Left lung (tissue), 14 donors: ENCODE measurements at places on chromosomes 1 and 21.

GRCh38 chr1:234821840-234822239 lies 211.9 kb upstream of the IRF2BP2 start:
- no peak for DNase-seq

GRCh38 chr21:38920631-38921398 lies 115.1 kb downstream of the ETS2 start:
- DNase-seq, result no peak

DNA sequence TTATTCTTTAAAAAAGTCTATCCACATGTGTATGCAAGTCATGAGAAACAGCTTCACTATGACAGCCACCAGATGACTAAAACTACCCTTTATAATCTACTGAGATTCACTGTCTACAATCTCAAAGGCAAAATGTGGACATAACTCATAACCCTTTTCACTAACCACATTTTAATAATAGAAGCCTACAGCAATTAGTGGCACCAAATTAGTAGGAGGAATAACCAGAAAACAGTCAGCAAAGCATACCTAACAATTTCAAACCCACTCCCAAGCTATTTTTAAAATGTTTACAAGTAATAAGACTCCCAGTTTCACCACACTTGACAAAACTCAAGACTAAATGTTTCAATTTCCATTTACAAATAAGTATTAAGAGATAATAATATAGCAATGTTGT lies 442.9 kb downstream of the PTPRC start:
- no peak for DNase-seq

DNA sequence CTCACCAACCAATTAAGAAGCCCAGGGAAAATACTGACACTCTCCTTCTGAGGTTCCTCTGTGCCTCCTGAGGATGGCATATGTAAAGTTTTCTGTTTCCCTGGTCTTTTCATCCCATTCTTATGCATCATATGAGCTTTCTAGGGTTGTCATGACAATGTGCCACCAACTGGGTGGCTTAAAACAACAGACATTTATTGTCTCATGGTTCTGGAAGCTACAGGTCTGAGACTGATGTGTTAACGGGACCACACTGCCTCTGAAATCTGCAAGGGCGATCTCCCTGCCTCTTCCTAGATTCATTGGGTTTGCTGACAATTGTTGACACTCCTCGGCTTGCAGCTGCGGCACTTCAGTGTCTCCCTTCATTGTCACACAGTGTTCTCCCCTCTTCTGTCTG lies 308.4 kb downstream of the RGS7 start:
- no peak for DNase-seq

DNA sequence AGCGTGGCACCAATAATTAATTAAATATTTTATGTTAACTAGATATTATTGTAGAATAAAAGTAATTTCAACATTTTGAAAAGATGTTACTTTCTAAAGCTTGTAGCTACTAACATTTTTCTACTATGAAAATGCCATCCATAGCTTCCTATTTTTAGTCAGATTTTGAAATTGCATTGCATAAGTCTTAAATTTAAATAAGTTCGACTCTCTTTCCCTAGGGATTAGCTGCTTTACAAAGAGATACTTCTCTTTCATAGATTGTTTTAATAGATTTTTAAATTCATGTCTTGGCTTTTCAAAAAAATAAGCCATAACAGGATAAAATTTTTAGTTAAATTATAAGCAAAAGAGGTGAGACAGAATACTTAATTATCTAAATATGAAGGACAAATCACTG lies 1279.6 kb downstream of the KCNT2 start:
- no peak for DNase-seq

GRCh38 chr1:243754348-243754747 lies 95.7 kb downstream of the AKT3 start:
- peak; percentile 49 for DNase-seq

GRCh38 chr1:168689726-168690602 lies 39.0 kb downstream of the DPT start:
- no peak for DNase-seq

GRCh38 chr1:16387201-16388188 lies 20.5 kb downstream of the SZRD1 start:
- no peak for DNase-seq

DNA sequence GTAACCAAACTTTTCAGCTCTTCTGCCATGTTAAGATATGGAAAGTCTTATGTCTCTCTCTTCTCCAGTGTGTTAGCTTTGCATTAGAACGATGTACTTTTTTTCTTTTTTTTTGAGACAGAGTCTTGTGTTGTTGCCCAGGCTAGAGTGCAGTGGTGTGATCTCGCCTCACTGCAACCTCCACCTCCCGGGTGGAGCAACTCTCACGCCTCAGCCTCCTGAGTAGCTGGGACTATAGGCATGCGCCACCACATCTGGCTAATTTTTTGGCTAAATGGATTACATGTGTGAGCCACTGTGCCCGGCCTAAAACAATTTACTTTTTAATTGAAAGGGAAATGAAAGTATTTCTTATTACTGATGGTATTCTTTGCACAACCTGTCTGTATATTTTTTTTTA lies 35.8 kb downstream of the SPEN start:
- DNase-seq, result no peak

DNA sequence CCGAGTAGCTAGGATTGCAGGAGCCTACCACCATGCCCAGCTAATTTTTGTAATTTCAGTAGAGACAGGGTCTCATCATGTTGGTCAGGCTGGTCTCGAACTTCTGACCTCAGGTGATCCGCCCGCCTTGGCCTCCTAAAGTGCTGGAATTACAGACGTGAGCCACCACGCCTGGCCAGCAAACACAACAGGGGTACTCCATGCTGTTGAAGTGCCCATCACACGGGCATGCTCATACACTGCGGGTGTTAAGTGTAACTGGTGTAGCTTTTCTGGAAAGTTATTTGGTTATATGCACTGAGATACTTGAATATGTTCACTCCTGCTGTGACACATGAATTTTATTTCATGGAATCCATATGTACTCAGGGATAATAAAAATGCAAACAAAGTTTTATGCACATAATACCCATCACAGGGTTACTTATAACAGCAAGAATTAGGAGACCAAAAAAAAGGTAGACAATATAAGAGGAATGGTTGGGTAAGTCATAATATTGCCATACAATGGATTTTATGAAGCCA lies 9.2 kb downstream of the SRSF4 start:
- DNase-seq, result no peak

DNA sequence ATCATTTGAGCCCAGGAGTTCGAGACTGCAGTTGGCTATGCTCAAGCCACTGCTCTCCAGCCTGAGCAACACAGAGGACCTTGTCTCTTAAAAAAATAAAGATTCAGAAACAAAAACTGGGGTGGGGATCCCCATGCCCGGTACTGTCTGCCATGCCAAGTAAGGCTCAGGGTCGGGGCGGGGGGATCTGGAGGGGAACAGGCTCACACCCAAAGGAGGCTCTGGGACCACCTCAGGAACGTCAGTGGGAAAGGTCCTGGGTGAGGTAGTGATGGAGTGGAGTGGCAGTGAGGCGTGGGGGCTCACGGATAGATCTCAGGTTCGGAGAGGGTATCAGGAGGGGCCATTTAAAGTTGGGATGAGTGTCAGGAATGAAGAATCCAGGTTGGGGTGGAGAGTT lies 765 bp upstream of the S100A4 start:
- DNase-seq, result no peak

DNA sequence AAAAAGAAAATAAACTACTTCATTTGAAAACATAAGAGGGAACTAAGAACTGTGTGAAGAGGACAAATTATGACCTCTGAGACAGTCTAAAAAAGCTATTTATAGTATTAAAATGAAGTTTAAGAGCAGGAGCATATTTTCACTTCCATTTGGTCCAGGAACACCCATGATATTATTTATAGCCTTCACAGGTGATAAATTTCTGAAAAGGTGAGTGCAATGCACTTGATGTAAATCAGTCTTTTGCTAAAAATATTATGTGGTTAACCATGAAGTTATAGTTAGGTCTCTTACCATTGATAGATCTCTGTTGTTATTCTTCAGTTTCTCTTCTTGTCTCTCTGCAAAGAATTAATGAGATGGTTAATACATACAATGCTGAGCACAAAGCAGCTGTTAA lies 14.7 kb downstream of the TMCO1 start:
- DNase-seq, result no peak

GRCh38 chr1:46757247-46757955 lies 38.5 kb upstream of the EFCAB14 start:
- DNase-seq, result peak; percentile 59

DNA sequence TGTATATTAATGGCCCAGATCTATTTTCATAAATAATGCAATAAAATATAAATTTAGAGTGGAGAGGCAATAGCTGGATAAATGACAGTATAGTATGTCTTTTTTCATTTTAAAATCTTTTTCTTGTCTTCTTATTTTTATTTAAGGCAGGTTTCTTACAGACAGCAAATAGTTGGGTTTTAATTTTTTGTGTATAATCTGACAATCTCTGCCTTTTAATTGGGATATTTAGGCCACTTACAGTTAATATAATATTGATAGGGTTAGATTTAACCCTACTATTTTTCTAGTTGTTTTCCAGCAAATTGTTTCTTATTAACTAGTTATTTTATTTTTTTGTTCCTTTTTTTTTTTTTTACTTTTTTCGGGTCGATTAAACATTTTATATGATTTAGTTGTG lies 23.3 kb upstream of the KCTD3 start:
- no peak for DNase-seq

- DNase-seq, result no peak
Observed at GRCh38 chr1:239250353-239251035, 135.9 kb upstream of the CHRM3 start.

- DNase-seq, result no peak
Observed at GRCh38 chr1:107153014-107153413, 12.2 kb downstream of the NTNG1 start.

- DNase-seq, result no peak
Observed at GRCh38 chr21:17514124-17514845, 1.4 kb downstream of the CXADR start.

- DNase-seq, result peak; percentile 58
Observed at GRCh38 chr1:209326831-209327230, 256.7 kb upstream of the CAMK1G start.

- peak; percentile 89 for DNase-seq
Observed at GRCh38 chr1:20493839-20494608, 8.0 kb upstream of the CAMK2N1 start.

DNA sequence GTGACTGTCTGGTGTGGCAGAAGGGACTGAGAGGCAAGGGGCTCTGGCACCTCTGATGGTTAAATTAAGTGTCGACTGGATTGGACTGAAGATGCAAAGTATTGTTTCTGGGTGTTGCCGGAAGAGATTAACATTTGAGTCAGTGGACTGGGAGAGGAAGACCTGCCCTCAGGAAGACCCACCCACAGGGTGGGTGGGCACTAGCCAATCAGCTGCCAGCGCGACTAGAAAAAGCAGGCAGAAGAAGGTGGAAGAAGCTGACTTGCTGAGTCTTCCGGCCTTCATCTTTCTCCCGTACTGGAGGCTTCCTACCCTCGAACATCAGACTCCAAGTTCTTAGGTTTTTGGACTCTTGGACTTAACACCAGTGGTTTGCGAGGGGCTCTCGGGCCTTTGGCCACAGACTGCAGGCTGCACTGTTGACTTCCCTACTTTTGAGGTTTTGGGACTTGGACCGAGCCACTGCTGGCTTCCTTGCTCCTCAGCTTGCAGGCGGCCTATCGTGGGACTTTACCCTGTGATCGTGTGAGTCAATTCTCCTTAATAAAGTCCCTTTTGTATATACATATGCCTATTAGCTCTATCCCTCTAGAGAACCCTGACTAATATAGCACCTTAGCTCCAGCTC lies 79.6 kb downstream of the KAZN start:
- DNase-seq, result no peak

DNA sequence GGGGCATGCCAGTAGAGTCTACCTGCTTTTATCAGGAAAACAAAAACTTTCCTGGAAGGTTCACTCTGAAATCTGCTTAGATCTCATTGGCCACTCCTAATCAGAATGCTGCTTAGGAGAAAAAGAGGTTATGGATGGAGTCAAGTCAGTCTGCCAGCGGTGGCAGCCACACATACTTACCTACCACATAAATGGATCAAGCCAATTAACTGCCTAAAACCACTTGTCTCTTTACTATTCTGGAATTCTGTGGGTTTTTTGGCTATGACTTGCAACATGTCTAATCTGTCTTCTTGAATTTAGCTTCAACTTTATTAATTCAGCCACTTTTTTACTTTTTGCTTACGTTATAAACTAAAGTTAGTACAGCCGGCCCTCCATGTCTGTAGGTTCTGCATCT lies 140.2 kb upstream of the SERTAD4 start:
- DNase-seq, result no peak

DNA sequence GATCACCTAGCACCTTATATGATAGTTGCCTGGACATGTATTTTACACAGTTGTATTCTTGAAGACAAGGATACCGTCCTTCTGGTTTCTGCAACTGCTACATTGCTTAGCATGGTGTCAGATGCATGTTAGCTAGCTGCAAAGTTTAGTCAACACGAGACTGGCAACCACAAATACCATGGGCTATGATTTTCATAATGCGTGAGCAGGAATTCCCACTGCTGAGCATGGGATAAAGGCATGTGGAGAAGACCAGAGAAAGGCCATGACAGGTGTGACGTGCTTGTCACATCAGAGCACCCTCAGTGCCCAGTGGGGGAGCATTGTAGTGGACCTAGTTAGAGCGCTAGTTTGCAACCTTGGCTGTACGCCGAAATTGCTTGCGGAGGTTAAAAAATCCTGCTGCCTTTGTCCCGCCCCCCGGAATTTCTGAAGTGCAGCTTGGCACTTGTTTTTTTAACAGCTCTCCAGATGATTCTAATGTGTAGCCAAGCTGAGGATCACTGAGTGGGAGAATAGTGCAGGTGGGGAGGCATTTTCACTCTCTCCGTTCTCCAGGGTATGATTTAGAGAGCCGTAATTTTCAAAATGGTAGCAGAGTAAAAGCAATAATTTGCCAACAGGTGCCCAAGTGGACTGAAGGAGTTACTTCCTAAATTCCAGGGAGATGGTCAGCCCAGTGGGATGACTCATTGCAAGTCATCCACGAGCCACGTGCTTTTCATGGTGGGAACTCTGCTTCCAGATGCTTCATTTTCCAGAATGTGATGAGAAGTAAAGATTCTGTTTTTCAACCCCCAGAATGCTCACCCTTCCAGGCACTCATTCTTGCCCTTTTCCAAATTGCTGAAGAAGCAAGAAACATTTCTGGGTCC lies 81.0 kb downstream of the CNIH3 start:
- no peak for DNase-seq

DNA sequence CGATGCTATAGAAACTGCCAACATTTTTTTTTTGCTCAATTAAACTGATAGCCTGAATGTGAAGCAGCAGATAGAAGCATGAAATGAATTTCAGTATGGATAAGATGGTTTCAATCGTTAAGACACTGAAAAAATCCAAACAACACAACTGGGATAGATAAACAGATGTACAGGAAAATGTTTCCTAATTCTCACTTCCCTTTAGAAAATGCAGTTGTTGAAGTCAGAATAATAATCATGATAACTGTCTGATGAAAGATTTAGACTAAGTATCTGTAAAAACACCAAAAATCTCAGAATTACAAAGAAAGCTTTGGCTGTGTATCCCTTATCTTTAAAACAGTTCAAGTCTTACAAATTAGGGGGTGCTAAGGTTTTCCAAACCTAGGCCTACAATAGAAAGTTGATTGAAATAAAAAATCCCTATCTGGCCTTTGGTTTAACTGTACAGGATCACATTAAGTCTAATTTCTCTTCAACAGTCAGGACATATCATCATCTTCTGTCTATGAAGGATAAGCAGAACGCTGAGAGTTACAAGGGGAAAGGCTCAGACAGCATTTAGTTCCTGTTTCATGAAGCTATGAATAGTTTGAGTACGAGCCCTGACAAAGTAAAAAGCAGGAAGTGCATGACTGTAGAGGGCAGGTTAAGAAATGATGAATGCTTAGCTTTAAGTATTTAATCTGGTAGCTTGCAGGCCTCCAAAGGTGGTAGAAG lies 203.2 kb downstream of the APP start:
- no peak for DNase-seq
